SK-MEL-5 (cell line): ENCODE measurements at places on chromosomes 4 and X.

GRCh38 chr4:56540826-56541225 lies 35.2 kb downstream of the ARL9 start:
- DNase-seq = no peak

- peak; percentile 22 for DNase-seq
These were observed 335.8 kb downstream of the PABPC4L start for GRCh38 chr4:133865612-133866327.

- DNase-seq = no peak
These were observed 623.6 kb upstream of the TENM3 start for GRCh38 chr4:181619651-181620050.

GRCh38 chrX:73840120-73840924 lies 277.3 kb downstream of the CHIC1 start:
- DNase-seq = no peak

GRCh38 chrX:15908603-15909290 lies 54.1 kb upstream of the AP1S2 start:
- peak; percentile 32 for DNase-seq

DNA sequence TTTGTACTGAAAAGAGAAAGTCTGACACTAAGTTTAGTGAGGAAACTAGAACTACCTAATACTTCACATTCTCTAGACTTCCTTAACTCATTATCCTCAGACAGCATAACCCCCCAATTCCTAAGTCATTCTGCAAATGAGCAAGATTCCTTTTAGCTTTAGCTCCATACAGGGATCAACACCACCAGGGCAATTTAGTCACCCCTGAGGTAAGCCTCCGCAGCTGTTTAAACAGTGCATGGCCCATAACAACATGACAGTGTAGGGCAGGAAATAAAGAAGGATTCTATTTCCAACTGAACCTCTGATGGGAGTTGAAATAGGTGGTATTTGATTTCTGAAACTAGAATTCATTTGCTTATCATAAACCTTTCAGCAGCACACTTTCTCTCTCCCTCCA lies 112.8 kb upstream of the DKK2 start:
- DNase-seq = no peak

- DNase-seq = peak; percentile 40
These were observed 111.0 kb downstream of the DHX15 start for GRCh38 chr4:24473309-24473721.

- DNase-seq = no peak
These were observed 138.3 kb downstream of the SH3KBP1 start for GRCh38 chrX:19748896-19749680.

- peak; percentile 87 for DNase-seq
These were observed 2.9 kb downstream of the UGT8 start for GRCh38 chr4:114601304-114602052.

DNA sequence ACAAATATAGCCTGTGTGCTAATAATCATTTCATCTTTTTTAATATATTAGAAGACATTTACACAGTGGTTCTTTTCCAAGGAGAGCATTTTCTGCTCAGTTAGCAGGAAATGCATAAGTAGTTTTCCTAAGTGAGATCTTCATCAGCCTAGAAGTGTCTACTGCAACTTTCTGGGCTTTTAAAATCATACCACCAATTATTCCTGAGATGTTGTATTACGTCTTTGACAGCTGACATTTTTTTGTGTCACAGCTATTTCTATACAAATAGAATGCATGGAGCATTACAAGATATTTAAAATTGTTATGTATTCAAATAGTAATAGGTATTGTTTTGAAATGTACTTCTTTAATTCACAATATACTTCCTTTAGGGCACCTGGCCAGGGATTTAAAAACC lies 158.0 kb downstream of the GRID2 start:
- no peak for DNase-seq

DNA sequence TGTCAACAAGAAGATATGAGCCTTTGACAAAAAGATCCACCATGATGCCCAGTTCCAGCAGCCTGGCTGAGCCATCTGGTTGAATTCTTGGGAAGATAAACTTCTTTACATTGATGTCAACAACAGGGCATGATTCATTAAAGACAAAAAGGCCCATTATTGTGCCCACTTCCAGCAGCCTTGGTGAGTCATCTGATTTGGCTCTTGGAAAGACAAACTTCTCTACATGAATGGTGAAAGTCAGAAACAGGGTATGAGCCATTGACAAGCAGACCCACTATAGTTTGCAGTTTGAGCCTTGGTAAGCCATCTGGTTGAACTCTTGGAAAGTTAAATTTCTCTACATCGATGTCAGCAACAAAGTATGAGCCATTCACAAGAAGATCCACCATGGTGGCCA lies 4.1 kb upstream of the CSF2RA start:
- peak; percentile 88 for DNase-seq

GRCh38 chr4:185127021-185127925 lies 15.8 kb upstream of the SLC25A4 start:
- no peak for DNase-seq

- no peak for DNase-seq
These were observed 148.4 kb upstream of the VCX3A start for GRCh38 chrX:6683353-6683752.

- no peak for DNase-seq
These were observed 95.4 kb upstream of the BANK1 start for GRCh38 chr4:101695176-101695575.

DNA sequence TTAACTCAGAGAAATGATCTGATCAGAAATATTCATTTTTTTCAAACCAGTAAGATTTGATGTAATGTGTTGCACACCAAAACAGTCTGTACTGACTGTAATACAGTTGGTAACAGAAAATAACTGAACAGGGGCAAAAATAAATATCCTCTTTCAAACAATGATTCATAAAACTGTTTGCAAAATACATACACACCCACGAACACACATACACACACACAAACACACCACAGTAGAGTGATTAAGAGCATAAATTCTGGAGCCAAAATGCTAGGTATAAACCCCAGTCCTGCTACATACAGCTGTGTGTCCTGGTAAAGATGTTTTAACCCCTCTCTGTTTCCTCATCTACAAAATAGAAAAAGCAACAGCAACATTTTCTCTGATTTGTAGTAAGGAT lies 376.6 kb downstream of the PDGFC start:
- DNase-seq = no peak

DNA sequence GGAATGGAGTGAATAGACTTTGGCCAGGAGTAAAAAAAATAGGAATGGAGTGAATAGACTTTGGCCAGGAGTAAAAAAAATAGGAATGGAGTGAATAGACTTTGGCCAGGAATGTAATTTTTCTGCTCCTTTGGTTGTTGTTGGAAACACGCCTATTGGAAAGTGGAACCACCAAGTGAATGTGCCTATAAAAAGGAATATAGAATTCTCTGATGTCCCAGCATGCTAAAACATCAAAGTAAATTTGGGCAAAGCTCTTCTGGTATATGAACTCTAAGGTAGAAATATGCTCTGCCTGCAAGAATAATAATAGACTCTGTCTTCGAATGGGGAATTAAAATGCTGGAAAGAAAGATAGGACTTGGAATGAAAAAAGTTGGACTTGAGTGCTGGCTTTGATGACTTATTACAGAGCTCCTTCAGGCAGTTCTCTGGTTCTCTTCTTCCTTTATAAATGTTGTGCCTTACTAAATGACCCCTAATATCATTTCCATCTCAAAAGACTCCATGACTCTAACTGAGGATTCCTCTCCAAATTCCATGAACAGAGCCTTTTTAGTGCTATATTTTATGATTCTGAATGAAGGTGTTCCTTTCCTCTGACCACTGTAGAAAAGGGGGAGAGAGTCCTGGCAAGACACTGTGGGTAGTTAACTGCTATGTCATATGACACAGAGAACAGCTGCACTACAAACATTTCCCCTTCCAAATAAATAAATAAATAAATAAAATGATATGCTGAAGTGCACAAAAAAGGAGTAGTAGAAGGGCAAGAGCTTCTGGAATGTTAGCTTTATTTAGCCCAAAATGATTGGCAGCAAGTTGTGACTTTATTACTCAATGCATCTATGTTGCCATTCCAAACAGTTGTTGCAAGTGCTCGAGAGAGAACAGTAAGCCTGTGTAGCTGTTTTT lies 13.5 kb upstream of the GBA3 start:
- peak; percentile 51 for DNase-seq

DNA sequence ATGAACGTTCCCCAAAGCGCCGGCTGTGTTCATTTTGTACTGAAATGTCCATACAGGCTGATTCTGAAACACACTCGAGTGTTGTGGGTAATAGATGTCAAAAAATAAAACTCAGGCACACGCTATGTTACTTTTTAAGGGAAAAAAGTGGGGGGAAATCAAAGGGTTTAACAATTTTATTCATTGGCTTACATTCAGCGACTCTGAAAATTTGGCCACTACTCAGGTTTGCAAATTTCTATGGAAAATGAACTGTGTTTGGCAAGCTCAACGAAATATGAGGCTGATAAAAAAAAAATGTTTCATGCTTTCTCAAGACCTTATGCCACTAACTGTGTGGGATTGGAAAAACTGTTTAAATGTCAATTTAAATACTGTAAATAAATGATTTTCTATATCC lies 18.5 kb downstream of the AMELX start:
- no peak for DNase-seq

DNA sequence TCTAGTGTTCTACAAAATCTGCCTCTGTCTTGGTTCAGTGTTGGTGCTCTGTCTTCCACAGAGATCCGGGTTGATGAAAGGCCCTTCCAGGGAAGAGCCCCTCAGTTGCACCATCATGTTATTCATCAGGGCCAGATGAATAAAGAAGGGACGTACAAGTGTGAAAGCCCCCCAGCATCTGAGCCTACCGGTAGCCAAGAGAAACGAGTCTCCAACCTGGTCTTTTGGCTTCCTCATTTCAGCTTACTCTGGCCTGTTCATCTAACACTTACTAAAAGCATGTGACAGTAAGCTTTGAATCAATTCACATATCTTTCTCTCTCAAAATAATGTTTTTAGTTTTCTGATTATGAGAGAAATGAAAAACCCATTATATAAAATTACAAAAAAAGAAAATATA lies 19.2 kb downstream of the MEPE start:
- no peak for DNase-seq

DNA sequence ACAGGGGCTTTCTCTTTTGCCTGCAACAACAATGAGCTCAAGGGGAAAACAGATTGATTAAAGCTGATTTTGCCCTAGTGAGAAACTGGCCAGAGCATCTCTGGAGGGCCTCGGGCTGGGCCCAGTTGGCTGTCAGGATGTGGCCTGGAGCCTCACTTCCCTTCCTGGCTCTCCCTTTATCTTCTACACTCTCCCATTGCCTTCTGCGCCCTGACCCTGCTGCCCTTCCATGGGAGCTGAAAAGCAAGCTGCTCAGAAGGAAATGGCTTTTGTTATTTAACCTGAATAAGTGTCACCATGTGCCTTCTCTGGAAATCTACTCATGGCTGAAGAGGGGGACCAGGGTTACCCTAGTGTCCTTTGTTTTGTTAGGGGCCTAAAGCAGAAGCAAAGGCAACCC lies 43.8 kb downstream of the NHSL2 start:
- no peak for DNase-seq

DNA sequence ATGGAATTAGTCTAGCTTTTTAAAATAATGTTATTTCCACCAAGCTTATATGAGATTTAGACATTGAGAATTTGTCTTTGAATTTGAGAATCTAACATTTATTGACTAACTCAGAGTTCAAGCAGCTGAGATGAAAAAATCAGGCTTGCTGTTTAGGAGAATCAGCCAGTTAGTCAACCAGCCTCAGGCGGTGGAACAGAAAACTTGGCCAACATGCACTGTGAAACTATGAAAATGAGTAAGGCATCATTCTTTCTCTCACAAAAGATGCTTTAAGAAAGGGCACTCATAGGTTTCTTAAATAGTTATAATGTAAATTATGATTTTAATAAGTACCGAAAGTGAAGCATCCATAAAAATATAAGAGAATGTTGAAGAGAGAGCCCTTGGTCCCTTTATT lies 84.2 kb downstream of the NFKB1 start:
- DNase-seq = no peak
